ENCODE measurements at places on chromosomes 1 and 21.
A peak's percentile ranks its signal among the peaks of the same experiment; 100 is the strongest.

DNA sequence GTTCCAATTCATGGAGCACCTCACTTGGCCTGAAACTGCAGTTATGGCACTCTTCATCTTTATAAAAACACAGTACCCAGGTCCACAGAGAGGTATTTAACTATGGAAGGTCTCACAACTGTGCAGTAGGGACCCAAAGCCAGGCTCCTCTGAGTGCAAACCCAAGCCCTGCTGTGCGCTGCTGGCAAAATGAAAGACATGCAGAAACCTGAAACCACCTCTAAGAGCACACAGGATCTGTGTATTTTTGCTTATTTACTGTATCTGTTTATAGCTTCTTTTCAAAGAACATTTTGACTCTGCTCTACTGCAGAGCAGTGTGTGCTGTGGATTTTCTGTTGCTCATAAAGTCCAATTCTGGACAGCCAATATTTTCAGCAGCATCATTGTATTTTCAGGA, 166.6 kb downstream of the DSCAM start:
- no peak for DNase-seq

- DNase-seq, result no peak
These were observed 5.2 kb downstream of the RGL1 start for GRCh38 chr1:183810121-183810520.

GRCh38 chr1:193458628-193459027, 272.2 kb upstream of the B3GALT2 start:
- no peak for DNase-seq

DNA sequence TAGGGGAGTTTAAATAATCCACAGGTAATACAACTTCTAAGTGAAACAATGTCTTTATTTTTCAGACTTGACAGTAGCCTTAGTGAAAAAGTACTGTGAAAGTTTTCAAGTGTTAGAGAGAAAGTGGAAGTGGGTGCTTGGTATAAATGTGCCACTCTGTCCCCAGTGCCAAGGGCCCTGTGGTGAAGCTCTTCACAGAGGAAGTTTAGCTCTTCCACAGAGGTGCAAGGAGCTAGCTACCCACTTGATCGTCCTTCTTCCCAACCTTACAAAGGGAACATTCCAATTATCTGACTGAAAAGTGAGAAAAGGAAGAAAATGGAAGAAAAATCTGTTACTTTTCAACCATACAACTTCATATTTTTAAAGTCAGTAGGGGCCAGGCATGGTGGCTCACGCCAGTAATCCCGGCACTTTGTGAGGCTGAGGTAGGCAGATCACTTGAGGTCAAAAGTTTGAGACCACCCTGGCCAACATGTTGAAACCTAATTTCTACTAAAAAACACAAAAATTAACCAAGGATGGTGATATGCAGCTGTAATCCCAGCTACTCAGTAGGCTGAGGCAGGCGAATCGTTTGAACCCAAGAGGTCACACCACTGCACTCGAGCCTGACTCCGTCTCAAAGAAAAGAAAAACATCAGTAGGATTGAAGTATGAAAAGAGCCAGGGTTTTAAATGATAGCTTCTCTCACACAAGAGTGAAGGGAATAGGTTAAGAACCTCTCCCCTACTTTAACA, 41.0 kb upstream of the PTPRC start:
- DNase-seq, result no peak

DNA sequence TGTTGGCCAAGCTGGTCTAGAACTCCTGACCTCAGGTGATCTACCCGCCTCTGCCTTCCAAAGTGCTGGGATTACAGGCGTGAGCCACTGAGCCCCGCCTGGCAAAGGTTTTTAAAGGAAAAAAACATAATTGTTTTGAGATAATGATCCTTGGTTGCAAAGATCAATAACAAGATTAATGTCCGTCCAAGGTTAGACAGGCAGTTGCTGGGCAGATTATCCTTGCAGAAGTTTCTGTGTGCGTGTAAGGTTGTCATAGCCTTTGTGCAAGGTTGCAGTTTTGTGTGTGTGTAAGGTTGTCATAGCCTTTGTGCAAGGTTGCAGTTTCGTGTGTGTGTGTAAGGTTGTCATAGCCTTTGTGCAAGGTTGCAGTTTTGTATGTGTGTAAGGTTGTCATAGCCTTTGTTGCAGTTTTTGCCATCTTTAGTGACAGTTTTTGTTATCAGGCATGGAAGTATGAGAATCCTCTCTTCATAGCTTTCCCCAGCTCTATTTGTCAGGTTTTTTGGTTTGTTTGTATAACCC, 3.6 kb downstream of the YBEY start:
- DNase-seq, result no peak

GRCh38 chr1:231591466-231591865, 35.1 kb upstream of the DISC1 start:
- DNase-seq, result no peak

DNA sequence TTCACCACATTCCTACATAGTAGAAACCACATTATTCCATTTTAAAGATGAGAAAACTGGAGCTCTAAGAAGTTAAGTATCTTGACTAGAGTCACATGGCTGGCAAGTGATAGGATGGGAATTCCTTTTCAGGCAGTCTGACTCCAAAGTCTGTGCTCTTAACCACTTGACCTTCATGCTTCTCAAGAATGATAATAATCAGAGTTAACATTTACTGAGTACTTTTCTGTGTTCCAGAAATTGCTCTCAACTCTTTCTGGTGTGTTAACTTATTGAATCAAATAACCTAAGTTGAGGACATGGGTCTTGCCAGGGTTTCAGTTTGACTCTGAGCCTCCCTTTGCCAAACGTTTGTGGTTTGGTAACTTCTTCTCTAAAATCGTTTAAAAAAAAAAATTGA, 169.4 kb downstream of the RASAL2 start:
- DNase-seq, result no peak

DNA sequence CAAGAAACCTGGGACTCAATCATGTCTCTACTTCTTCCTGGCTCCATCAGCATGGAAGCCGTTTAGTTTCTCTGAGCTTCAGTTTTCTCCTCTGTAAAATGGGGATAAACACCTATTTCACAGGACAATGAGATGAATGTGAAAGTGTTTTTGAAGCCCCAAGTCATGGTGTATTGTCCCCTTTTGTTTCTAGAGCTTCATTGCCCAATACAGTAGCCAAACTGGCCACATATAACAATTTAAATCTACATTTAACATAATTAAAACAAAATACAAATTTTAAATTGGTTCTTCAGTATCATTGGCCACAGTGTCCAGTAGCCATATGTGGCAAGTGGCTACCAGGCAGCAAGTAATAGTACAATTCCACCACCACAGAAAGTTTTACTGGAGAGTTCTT, 2.3 kb upstream of the EFCAB14 start:
- DNase-seq, result no peak

- no peak for DNase-seq
These were observed 118.7 kb downstream of the ZNF281 start for GRCh38 chr1:200291106-200291505.

- DNase-seq, result no peak
These were observed 67.1 kb downstream of the UBE2T start for GRCh38 chr1:202274611-202275010.

- DNase-seq, result no peak
These were observed at the start of gene SLC30A10 for GRCh38 chr1:219927956-219928790. Gene SLC30A10 (minus strand): TSS chr1:219928557. CDS start chr1:219928440, 117 bp downstream.

GRCh38 chr1:38083541-38083940, 36.9 kb upstream of the POU3F1 start:
- DNase-seq, result no peak

GRCh38 chr1:212938846-212939245, 11.5 kb upstream of the VASH2 start:
- no peak for DNase-seq

DNA sequence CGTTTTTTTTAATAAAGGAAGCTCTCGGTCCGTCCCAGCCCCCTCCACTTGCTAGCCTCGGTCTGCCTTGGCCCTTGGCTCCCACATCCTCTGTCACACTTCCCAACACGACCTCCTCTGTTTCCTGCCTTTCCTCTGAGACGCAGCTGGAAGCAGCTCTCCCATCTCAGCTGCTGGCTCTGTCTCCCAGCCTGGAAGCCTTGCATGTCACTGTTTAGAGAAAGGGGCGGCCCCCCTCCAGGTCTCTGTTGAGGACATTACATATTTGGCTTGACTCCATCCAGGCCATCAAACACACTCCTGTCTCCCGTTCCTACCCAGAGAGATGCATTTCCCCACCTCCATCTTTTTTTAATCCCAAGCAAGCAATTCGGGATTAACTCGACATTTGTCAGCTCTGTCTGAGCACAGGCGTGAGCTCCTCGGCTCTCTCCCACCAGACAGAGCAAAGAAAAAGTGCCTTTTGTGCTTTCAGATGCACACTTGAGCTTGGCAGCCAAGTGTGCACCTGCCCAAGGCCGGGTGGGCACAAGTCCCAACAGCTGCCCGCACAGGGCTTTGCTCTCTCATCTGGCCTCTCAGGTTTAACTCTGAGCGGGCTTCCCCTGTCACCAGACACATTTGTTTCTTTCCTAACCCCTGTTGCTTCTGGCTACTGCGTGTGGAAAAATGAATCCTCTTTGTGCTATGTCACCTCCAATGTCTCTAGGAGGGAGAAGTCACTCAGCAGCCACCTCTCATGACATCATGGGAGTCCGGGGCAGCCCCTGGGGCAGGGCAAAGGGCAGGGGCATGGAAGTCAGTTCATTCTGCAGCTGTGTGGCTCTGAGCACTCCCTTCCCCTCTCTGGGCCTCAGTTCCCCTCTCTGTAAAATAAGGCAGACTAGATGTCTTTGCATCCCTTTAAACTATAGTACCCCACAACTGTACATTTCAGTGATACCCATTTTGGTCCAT, 108.3 kb downstream of the KCND3 start:
- no peak for DNase-seq

DNA sequence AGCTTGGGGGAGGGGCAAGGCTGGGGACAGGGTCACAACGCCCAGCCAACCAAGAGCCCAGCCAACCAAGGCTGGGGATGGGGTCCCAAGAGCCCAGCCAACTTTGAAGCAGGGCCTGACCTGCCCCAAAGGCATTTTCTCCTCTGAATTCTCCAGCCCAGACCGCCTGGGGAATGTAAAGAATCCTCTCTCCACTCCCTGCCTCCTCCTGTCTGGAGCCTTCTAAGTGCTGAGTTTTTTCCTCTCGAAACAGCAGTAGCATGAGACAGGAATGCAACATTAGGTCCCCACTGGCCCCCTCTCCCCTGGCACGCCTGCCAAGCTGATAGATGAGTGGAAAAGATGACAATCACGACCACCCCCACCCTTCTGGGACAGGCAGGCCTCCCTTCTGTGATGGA, 17.0 kb downstream of the C1orf198 start:
- no peak for DNase-seq

DNA sequence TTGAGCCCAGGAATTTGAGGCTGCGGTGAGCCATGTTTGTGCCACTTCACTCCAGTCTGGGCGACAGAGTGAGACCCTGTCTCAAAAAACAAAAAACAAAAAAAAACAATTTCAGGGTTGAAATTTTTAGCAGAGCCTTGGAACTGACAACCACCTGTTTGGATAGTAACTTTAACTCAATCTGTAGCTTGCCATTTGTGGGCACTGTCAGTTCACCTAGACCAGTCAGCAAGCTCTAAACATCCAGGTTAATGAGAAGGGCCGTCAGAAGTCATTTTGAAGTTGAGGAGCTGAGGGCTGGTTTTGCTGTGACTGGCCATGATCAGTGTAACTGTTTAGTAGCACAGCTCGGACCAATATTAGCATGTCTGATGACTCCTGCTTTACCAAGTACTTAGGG, 8.4 kb downstream of the TRAPPC10 start:
- no peak for DNase-seq

DNA sequence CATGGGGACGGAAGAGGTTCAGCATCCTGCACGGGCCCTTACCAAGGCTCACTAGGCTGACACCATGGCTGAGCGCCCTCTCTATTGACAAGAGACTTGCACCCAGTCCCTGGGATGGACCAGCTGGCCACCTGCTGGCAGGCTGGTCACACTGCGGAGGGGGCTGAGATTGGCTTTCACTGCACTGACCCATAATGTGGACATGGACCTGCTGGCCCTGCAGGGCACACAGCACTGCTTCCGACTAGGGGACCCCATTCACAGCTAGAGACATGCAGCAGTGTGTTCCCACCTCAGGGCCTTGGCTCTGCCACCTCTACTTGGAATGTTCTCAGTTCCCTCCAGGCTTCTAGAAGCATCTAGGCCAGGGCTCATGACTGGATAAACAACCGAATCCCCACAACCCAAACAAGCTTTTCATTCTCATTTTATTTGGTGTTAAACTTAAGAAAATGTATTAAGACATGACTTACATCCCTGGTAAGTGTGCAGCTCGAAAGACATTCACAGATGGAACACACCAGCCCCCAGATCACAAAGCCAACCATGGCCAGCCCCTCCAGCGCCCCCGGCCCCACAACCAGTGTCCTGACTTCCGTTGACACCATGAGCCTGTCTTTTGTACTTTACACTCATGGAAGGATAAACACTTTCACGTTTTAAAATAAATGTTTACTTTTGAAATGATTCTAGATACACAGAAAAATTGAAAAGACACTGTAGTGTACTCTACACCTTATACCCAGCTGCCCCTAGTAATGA, 9.3 kb upstream of the SRARP start:
- DNase-seq, result peak; percentile 23

GRCh38 chr1:54336116-54336515, 70.1 kb downstream of the SSBP3 start:
- no peak for DNase-seq

DNA sequence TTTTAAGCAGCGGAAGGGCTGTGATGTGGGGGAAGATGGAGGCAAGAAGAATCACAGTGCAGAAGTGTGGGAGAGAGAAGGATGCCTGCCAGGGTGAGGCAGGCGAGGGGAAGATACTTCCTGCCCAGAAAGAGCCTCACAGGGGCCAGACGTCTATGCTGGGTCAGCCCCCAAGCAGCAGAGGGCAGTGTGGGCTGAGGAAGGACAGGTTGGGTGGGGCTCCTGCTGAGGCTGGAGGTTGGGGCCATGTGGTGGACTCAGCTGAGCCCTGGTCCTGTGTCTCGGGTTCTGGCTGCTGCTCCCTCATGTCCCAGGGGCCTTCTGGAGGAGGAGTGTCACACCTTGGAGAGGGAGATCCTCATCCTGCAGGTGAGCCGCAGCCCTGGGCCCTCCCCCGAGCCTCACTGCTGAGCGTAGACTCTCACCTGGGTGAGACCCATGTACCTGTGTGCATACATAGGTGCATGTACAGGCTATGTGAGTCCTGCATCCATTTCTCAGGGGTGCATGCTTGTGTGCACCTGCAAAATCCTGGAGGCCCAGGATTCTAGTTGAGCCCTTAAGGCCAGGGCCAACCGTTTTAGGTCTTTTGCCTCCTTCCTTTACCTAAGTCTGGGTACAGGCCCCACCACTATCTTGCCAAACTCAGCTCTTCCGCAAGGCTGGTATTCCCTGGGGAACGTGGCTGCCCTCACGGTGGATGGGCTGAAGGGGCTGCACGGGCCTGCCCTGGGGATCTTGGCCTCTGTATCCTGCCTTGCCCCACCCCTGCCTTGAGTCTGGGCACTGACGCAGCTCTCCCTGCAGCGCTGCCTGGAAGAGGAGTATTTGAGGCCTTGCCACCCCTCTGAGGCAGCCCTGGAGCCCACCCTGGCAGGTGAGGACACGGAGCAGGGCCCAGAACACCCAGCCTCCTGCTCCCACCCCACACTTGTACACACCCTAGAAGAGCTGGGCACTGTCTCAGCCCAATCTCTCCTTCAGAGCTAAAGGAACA, 3.7 kb downstream of the CCDC24 start:
- DNase-seq, result no peak

Data from memory B cell (primary cell).